Osteocyte (in vitro differentiated cells): ENCODE measurements at places on chromosomes 1 and 21. TPM values are rescaled to one million over a fixed set of nuclear protein-coding genes. Genes with fewer than 3 reads are reported as not detected.

DNA sequence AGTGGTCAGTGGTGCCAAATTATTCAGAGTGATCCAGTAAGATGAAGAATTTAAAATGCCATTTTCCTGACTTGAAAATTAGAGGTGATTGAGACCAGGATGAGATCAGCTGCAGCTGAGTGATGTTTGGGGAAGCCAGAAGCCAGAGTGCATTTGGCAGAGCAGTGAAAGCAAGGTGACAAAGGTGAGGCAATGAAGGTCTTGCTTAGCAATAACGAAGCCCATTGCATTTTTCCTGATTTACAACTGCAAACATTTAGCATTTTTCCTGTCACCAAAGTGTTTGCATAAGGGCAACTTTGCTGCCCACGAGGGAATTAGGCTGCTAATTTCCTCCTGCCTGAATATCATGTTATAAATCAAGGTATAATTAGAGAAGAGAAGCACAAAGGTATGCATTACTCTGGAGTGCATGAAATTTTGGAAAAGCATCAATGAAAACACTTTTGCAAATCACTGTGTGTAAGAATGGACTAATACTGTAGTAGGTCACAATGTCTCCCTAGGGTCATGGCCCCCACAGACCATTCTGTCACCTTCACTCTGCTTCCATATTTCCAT, 188.2 kb upstream of the LYPLAL1 start:
- no peak for DNase-seq
- H3K4me1 ChIP-seq: peaks cover 25% of the 10 kb centered on the region
- no peak overlapping the region for H3K4me3 ChIP-seq
- peaks cover 6% of the 10 kb centered on the region for H3K36me3 ChIP-seq
- no peaks in the 10 kb centered on the region for H3K27me3 ChIP-seq
- peak overlapping the region; percentile 71 for H3K27ac ChIP-seq

GFI1 gene
- total RNA-seq: 0.11 and 0.18 TPM in 2 replicates

DENND2D gene
- not detected in 2 replicates for total RNA-seq

- no peak for DNase-seq
- H3K4me1 ChIP-seq: peaks cover 5% of the 10 kb centered on the region
- peaks cover 4% of the 10 kb centered on the region for H3K36me3 ChIP-seq
- H3K27me3 ChIP-seq: no peaks in the 10 kb centered on the region
- H3K4me3 ChIP-seq: no peak overlapping the region
These were observed 55.1 kb downstream of the RPL5 start for GRCh38 chr1:92886886-92887419.

CELA2B gene
- not detected in 2 replicates for total RNA-seq

DNA sequence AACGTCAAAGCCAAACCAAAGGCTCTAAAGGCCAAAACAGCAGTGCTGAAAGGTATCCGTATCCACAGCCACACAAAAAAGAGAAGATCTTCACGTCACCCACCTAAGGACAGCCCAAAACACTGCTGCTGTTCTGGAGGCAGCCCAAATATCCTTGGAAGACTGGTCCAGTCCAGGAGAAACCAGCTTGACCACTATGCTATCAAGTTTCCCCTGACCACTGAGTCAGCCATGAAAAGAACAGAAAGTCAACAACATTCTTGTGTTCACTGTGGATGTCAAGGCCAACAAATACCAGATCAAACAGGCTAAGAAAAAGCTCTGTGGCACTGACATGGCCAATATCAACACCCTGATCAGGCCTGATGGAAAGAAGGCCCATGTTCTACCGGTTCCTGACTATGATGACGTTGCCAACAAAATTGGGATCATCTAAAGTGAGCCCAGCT, 32.1 kb downstream of the ARID4B start:
- H3K4me3 ChIP-seq: no peak overlapping the region
- H3K27ac ChIP-seq: peak overlapping the region; percentile 70
- H3K27me3 ChIP-seq: no peaks in the 10 kb centered on the region
- no peak for DNase-seq
- peaks cover 19% of the 10 kb centered on the region for H3K4me1 ChIP-seq

GRCh38 chr1:117565076-117565556, 40.7 kb upstream of the TENT5C start:
- peaks cover 9% of the 10 kb centered on the region for H3K27me3 ChIP-seq
- H3K36me3 ChIP-seq: no peaks in the 10 kb centered on the region
- H3K27ac ChIP-seq: no peak overlapping the region
- H3K4me3 ChIP-seq: no peak overlapping the region
- no peak for DNase-seq

- peak overlapping the region; percentile 59 for H3K4me3 ChIP-seq
- no peak for DNase-seq
- no peak overlapping the region for H3K27ac ChIP-seq
- H3K36me3 ChIP-seq: no peaks in the 10 kb centered on the region
- H3K27me3 ChIP-seq: peaks cover 59% of the 10 kb centered on the region
These were observed 574 bp downstream of the IGSF9 start for GRCh38 chr1:159944623-159945455.

CFAP74 gene
- total RNA-seq: not detected in 2 replicates

ETV3L gene
- total RNA-seq: not detected in 2 replicates

SLC25A34 gene
- total RNA-seq: 1.3 and 2.8 TPM in 2 replicates

DNA sequence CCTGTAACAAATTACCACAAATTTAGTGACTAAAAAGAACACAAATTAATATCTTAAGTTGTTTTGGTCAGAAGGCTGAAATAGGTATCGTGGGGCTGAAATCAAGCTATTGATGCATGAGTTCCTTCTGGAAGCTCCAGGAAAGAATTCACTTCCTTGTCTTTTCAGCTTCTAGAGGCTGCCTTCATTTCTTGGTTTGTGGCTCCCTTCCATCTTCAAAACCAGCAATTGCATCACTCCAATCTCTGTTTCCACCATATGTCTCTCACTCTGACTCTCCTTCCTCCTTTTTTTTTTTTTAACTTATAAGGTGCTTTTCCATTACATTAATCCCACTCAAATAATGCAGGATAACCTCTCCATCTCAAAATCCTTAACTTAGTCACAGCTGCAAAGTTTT, 78.4 kb downstream of the OLFM3 start:
- DNase-seq: no peak
- H3K4me3 ChIP-seq: no peak overlapping the region
- H3K36me3 ChIP-seq: no peaks in the 10 kb centered on the region
- no peak overlapping the region for H3K27ac ChIP-seq
- H3K4me1 ChIP-seq: no peaks in the 10 kb centered on the region

DNA sequence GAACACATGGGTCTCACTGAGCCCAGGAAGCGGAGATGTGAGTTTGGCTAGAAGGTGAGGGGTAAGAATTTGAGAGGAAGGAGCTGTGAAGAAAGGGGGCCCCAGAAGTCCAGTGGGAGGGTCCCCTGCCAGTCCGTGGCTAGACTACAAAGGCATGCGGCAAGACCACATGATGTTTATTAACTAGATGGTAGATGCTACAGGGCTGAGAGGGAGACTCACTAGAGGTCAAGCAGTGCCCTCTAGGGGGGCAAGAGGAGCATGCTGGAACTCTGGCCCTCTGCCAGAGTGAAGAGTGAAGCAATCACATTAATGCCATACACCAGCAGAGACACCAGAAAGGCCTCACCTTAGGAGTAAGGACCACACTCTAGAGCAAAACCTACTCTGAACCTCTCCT, 12.2 kb downstream of the KIAA0319L start:
- no peak for DNase-seq
- H3K27me3 ChIP-seq: no peaks in the 10 kb centered on the region
- H3K36me3 ChIP-seq: peaks cover 23% of the 10 kb centered on the region
- no peak overlapping the region for H3K4me3 ChIP-seq

DNA sequence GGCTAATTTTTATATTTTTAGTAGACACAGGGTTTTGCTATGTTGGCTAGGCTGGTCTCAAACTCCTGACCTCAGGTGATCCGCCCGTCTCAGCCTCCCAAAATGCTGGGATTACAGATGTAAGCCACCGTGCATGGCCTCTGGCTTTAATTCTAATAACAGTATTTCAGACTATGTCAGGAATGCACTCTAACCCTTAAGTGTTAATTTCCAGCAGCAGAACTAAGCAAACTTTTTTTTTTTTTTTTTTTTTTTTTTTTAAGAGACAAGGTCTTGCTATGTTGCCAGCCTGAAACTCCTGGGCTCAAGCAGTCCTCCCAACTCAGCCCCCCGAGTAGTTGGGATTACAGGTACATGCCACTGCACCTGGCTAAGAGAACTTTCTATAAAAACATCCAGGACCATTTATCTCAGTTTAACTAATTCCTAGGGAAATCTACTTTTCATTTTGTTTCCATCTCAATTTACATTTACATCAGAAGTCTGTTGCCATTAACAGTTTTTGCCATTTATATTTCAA, 6.5 kb downstream of the DCAF8 start:
- no peak overlapping the region for H3K4me3 ChIP-seq
- no peak for DNase-seq
- H3K4me1 ChIP-seq: peaks cover 38% of the 10 kb centered on the region
- H3K27me3 ChIP-seq: no peaks in the 10 kb centered on the region

- H3K4me3 ChIP-seq: no peak overlapping the region
- peak overlapping the region; percentile 89 for H3K27ac ChIP-seq
- peaks cover 29% of the 10 kb centered on the region for H3K4me1 ChIP-seq
- H3K27me3 ChIP-seq: no peaks in the 10 kb centered on the region
- H3K36me3 ChIP-seq: peaks cover 3% of the 10 kb centered on the region
These were observed 35.7 kb downstream of the ATP2B4 start for GRCh38 chr1:203662360-203662759.

FAM72B gene
- 1.7 and 2.5 TPM in 2 replicates for total RNA-seq

DNA sequence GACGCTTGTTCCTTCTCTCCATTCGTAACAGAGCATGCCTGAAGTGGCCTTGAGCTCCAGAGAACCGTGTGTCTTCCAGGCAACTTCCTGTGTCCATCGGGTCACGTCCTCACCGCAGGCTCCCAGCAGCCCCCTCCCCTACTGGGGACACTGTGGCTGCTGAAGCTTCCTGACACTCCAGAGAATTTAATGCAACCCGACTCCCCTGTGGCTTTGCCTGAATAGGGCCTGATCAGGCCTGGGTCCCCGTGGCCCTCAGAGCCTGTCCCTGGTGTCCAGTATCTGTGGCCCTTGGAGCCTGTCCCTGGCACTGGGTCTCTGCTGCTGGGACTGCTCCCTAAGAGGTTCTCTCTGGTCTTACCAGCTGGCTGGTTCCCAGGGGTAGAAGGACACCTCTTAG, 219.7 kb upstream of the VAMP3 start:
- H3K36me3 ChIP-seq: peaks cover 2% of the 10 kb centered on the region
- peak overlapping the region; percentile 77 for H3K27ac ChIP-seq
- peaks cover 32% of the 10 kb centered on the region for H3K4me1 ChIP-seq

DNA sequence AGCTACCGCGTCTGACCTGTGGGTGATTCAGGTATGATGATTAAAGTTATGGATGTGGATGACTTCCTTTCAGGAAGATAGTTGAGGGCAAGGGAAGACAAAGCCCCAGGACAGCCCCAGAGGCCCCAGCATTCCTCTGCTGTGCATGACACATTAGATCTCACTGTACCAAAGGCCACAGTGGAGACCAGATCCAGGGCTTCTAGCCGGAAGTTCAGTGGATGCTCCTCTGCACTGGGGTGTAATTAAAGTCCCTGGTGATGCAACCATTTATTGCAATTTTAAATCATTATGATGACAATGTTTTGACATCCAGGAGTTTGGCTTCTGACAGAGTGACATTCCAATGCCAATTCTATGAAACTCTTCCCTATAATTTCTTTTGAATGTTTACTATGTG, 5.0 kb downstream of the C4BPA start:
- H3K4me3 ChIP-seq: no peak overlapping the region
- no peaks in the 10 kb centered on the region for H3K4me1 ChIP-seq
- H3K27me3 ChIP-seq: peaks cover 23% of the 10 kb centered on the region
- no peak for DNase-seq
- no peaks in the 10 kb centered on the region for H3K36me3 ChIP-seq

DNA sequence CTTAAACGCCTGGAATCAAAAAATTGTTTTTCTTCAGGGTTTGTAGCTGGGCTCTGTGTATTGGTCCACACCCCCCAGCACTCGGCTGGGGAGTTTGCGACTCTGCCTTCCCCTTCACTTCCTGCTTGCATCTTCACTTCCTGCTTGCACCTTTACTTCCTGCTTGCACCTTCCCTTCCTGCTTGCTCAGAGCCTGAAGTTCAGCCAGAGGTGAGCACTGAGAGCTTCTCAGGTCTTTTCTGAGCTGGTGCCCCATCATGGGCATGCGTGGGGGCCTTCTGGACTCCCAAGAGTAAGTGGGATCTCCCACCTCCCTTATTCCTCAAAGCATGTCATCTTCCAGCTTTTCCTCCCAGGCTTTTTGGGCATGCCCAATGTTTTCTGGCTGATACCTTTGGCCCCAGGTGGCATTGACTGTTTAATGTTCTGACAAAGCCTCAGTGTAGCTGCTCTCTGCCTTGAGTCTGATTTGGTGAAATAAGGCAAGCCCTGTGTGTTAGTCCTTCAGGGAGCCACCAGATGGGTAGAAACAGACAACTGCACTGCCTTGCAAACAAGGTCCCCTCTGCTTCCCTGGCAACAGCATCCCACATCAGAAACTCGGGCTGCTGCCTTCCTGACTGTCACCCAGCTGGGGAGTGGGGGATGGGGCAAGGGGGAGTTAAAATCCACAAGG, 3.5 kb downstream of the KRTAP10-2 start:
- H3K36me3 ChIP-seq: peaks cover 5% of the 10 kb centered on the region
- peaks cover 23% of the 10 kb centered on the region for H3K27me3 ChIP-seq
- H3K27ac ChIP-seq: no peak overlapping the region
- H3K4me3 ChIP-seq: no peak overlapping the region
- peaks cover 3% of the 10 kb centered on the region for H3K4me1 ChIP-seq

DNA sequence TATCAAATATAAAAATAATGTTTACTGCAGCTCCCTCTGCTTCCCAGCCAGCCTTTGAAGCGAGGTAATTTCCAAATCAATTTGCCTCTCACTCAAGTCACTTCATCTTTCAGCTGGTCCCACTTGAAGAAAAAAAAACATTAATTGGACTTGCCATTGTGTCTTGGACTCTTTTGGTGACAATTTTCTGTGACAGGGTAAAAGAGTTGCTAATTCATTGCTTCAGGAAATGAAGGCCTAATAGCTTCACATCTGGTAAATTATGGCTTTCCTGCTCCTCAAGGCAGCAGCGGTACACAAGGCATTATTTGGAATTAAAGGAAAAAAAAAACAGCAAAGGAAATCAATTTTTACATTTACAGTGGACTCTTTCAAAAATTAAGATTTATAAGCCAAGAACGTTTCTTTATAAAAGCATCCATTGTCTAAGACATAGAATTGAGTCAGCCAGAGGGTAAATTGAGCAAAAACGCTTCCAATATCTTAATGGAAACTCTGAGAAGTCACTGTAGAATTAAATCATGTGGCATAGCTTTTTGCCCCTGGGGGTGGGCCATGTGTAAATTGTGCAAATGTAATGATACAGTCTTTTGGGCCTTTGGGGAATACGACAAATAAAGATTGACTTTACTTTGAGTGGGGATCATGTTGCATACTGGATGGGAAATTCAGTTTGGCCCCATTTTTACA, 102.5 kb downstream of the LYPLAL1 start:
- DNase-seq: no peak
- H3K36me3 ChIP-seq: peaks cover 1% of the 10 kb centered on the region
- no peaks in the 10 kb centered on the region for H3K27me3 ChIP-seq
- peaks cover 17% of the 10 kb centered on the region for H3K4me1 ChIP-seq

- no peaks in the 10 kb centered on the region for H3K36me3 ChIP-seq
- H3K4me3 ChIP-seq: no peak overlapping the region
- no peaks in the 10 kb centered on the region for H3K4me1 ChIP-seq
These were observed 53.1 kb downstream of the SLC9C2 start for GRCh38 chr1:173549813-173550212.

CD247 gene
- total RNA-seq: not detected in 2 replicates

NHLH2 gene
- not detected in 2 replicates for total RNA-seq

SLC35D1 gene
- total RNA-seq: 9.6 and 10.1 TPM in 2 replicates

- H3K36me3 ChIP-seq: no peaks in the 10 kb centered on the region
- no peak for DNase-seq
- peaks cover 4% of the 10 kb centered on the region for H3K4me1 ChIP-seq
- H3K4me3 ChIP-seq: no peak overlapping the region
These were observed 16.7 kb upstream of the DISP1 start for GRCh38 chr1:222798116-222798515.
